ENCODE measurements at places on chromosomes 11 and 22. TPM values are rescaled to one million over a fixed set of nuclear protein-coding genes. Genes with fewer than 3 reads are reported as not detected.

- DNase-seq, result no peak
These were observed 150.3 kb upstream of the NCAM1 start for GRCh38 chr11:112810951-112811350.

- no peak for DNase-seq
These were observed 30.9 kb downstream of the OR4D9 start for GRCh38 chr11:59542142-59542810.

DNA sequence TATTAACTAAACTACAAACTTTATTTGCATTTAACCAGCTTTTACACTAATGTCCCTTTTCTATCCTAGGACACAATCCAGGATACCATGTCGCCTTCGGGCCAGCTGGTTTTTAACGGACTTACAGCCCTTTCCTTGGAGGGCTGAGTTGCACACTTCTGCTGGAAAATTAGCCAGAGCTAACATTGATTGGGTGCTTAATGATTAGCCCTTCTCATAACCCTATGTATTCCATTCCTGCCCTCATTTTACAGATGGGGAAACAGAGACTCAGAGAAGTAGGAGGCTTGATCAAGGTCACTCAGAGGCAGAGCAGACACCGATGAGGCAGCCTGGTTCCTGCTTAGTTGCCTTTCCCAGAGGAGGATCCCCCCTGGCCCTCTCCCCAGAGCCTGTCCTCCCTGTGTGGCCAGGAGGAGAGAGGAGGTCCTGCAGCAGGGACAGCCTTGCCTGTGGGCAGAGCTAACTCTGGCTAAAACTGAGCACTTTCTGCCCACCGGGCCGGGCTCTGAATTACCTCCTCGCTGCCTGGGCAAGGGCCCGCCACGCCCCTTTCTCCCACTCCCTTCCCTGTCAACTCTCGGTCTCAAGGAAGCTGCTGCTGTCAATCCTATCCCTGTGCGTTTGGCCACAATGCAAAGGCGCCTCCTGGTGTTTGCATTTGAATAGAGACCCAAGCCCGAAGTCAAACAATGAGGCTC is 59.6 kb upstream of the PAX6 start:
- peak; percentile 76 for DNase-seq

DNA sequence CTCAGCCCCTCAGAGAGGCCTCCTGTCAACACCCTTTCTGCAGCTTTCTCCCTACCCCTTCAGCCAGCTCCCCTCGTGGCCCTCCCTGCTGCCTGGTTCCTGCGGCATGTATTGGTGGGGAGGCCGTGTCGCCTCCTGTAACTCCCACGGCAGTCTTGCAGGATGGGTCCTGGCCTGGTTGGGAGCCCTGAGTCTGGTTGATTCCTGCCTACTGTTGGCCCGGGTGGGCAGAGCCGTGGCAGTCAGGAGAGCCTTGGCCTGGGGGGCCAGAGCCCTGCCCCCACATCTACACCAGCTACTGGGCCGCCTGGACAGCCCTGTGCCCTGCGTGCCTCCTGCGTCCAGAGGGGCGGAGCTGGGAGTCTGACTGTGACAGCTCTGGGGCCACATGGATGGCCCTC is 30.3 kb upstream of the GRAMD4 start:
- DNase-seq, result no peak

DNA sequence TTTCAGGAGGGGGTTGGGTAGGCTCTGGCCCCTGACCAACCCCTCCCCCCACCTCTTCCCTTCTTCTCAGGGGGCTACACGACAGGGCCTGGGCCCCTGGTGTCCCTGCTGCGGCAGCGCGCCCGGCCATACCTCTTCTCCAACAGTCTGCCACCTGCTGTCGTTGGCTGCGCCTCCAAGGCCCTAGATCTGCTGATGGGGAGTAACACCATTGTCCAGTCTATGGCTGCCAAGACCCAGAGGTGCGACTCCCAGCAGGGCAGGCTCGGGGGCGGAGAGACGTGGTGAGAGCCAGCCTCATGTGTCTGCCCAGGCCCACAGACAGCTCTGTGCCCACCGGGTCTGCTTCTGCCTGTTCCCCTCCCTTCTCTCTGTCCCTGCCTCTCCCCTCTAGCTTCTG is 7.6 kb upstream of the GALR3 start:
- DNase-seq, result no peak

GRCh38 chr22:18133452-18133851 is 16.5 kb upstream of the USP18 start:
- DNase-seq, result no peak

DNA sequence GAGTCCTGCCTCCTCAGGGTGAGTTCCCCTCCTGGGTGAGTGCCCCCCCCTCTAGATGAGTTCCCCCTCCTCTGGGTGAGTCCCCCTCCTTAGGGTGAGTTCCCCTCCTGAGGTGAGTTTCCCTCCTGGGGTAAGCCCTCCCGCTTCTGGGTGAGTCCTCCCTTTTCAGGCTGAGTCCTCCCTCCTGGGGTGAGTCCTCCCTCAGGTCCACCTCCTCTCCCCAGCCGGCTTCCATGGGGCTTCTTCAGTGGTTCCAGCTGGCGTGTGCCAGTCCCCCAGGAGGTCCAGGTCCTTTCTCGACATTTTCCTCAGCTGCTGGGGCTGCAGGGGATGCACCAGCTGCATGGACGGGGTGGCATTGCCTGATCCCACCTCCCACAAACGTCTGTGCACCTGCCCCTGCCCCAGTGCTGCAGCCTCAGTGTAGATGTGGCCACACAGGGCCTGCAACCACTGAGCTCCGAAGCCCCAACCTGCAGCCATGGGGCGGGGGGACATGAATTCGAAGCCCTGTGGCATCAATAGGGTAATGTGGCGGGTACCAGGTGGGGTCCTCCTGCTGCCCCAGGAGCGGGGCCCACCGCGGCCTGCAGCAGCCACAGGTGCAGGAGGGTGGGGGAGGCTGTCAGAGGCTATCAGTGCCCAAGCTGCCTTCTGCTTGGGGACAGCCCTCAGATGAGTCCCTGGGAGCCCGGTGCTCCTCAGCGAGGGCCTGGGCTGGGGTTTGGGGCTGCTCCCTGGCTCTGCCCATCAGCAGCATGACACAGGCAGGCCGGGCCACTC is 101.3 kb upstream of the FGF3 start:
- DNase-seq, result no peak

- DNase-seq, result peak; percentile 46
These were observed 56.1 kb upstream of the NARS2 start for GRCh38 chr11:78630561-78631303.

- no peak for DNase-seq
These were observed 94.4 kb upstream of the ALX4 start for GRCh38 chr11:44404301-44404700.

DNA sequence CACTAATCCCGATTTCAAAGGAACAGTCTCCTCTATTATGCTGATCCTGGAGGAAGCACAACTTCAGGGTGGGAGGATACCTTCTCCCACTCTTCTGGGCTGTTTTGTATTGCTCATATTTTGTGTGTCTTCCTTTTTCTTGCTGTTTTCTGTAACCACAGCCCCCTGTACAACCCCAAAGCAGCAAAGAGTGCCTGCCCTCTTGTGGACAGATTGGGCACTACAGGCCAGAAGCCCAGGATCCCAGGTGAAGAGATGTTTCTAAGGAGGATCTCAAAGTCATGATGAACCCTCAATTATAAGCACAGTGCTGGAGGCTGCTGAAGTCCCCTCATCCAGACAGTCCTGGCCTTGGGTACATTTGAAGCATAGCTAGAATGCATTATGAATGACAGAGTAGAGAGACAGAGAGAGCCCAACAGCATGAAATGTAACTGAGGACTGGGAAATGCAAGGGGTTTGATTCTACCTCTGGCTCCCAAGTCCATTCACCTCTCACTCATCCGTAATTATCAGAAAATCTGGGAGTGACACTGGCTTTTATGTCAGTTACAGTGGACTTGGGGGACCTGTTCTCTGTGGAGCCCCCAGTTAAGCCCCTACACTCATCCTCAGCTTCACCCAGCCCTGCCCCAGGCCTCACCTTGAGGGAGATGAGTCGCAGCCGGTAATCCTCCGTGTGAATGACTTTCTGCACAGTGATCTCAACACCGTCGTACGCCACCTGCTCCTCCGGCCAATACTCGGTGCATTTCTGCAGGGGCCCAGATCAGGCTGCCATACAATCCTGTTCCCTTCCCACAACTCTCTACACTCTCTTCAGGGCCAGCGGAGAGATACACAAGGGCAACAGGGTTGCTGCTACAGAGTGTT is 6.2 kb upstream of the IGSF22 start:
- peak; percentile 82 for DNase-seq

DNA sequence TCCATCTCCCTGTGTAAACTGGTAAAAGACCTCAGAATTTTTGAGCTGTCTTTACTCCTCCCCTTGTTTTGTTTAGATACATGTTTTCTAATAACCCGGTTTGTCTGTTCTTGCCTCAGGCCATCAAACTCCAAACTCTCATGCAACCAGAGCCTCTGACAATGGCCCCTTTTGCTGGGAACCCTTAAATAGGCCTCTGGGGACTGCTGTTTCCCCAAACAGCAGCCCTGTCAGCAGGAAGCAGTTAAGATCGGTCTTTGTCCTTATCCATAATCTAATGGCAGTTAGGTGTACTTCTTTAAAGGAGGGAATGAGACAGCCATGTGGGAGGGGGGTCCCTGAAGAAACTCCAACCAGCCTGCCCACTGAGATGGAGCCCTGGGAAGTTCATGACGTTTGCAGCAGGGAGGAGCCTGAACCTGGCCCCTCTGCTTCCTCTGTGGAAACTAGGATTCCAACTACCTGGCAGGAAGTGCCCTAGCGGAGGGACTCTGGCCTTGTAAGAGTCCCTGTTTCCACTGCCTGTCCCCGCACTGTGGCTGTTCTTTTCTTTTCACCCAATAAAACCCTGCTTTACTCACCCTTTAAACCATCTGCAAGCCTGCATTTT is 1354.4 kb downstream of the LRRC4C start:
- DNase-seq, result no peak

DNA sequence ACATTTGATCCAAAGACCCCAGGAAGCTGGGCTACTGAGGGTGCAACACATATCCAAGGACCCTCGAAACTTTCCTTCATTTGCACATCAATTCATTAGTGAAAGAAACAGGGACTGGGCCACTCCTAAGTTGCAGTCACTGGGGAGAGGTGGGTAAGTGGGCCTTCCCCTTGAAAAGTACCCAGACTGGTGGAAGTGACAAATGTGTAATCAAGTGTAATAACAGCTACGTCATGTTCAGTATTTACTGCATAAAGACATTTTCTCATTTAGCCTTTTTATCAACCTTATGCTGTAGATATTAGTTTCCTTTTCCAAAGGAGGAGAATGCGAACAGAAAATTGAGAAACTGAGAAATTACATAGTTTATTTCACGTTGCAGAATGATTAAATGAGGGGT is 101.9 kb upstream of the OLFML1 start:
- peak; percentile 15 for DNase-seq

DNA sequence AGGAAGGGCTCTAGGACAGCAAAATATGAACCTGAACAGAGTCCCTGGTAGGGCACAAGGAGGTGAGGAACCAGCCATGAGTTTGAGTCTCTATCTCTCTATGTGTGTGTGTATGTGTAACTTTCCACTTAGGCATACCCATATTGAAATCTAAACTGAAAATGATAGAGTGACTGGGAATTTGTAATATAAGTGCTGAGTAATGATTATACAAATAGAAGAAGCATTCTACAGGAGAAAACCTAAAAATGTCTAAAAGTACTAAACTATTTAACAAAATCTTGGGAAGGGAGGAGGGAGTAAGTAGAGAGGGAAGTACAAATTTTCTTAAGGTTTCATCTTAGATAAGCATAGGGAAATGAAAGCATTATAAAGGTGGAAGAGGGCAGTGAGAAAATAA is 97.1 kb upstream of the ZC3H12C start:
- DNase-seq, result no peak

DNA sequence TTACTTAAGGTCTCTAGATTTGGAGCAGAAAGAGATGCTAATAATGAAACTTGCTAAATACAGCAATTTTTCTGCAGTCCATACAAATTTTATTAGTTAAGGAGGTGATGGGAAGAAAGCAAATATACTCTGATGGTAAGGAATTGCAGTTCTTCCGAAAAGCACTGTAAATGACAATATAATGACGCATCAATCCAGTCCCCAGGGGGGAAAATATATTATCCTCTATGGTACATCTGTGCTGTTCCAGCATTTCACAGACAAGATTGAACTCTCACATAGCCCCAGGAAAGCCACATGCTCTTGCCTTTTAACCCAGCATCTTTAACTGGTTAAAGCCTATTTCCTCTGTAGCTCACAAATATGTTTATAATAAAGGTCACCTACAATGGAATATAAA is 416.6 kb upstream of the CCDC90B start:
- no peak for DNase-seq

- no peak for DNase-seq
These were observed 28.3 kb downstream of the NECTIN1 start for GRCh38 chr11:119700536-119701346.

- DNase-seq, result no peak
These were observed 176.3 kb upstream of the TMEM45B start for GRCh38 chr11:129639300-129639699.

GRCh38 chr11:111947143-111947542 is 10.0 kb downstream of the DIXDC1 start:
- DNase-seq, result no peak

DNA sequence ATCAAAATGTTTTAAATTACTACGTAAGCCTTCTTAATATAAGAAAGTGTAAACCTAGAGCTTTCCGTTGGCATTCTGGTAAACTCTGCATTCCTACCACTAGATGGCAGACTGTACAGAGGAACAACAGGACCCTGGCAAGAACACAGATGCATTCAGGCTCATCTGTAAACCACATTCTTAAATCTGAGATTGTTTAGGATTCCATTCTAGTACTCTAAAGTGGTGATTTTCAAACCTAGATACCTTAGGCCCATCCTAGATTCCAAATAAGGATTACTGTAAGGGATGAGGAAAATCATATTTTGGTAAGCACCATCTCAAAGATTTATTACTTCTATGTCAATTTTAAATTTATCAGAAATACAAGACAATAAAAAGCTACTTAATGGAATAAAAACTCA is 26.9 kb downstream of the PICALM start:
- DNase-seq, result peak; percentile 98

DNA sequence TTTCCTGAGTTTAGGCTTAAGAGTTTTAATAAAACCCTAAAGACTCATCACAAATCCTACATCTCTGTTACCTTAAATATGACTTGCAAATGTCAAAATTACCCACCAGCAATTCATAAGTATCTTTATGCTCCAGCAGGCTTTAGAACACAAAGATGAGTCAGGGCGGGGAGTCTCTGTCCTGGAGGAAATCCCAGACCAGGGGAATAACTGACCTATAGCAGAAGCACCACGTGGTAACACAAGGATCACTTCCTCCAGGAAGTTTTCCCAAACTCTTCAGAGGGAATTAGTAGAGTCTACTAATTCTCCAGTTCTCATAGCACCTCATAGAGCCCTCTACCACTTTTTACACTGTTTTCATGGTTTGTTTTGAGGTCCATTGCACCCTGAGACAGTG is 217.0 kb downstream of the NAV2 start:
- DNase-seq, result no peak

- DNase-seq, result peak; percentile 51
These were observed 8.9 kb downstream of the TAF1D start for GRCh38 chr11:93732237-93732892.

TMEM191B gene
- 0.32 TPM for total RNA-seq

MPZL2 gene
- total RNA-seq, result not detected

SULT4A1 gene
- total RNA-seq, result not detected

TP53AIP1 gene
- total RNA-seq, result not detected

OR52N4 gene
- total RNA-seq, result not detected

Measured in Karpas-422 (cell line).